Right kidney (tissue), 9 donors: ENCODE measurements at places on chromosomes 16 and 17.

DNA sequence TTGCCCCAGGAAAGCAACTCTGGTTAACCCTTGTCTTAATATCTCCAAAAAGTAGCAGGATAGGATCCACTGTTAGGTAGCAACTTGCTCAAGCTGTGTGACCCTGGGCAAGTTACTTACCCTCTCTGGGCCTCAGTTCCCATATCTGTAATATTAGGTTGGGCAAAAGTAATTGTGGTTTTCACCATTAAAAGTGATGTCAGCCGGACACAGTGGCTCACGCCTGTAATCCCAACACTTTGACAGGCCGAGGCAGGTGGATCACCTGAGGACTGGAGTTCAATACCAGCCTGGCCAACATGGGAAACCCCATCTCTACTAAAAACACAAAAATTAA is 179.3 kb downstream of the FOXL1 start:
- DNase-seq, result no peak

DNA sequence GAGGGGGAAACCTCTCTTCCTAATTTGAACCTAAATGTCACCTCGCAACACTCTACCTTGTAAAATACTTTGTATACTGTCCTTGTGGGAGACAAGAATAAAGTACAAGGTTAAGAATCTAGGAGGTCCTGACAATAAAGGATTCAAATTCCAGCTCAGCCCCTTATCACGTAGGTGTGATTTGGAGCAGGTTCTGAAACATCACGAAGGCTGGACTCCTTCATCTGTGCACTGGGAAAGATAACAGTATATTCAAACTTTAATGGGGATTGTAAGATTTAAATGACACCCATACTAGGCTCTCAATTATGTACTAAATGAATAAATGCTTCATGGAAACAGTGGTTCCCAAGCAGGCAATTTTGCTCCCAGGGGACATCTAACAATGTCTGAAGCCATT is 2.1 kb downstream of the TXNDC11 start:
- DNase-seq, result no peak

GRCh38 chr17:81841866-81842265 is 7.0 kb upstream of the PPP1R27 start:
- DNase-seq, result no peak

DNA sequence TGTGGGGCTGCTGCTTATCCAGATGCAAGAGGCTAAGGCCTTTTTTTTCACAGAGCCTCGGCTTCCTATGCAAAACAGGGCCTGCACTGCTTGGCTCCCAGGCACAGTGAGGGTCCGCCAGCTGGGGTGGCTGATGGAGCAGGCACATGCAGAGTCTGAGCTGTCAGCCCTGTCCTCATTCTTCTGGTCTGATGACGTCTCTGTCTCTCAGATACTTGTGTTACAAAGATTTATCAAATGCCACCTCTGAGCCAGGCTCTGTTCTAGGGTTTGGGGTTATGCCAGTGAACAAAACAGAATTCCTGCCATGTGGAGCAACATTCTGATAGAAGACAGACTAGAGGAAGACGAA is 4.8 kb downstream of the RNF40 start:
- DNase-seq, result no peak

GRCh38 chr16:55510185-55510805 is 1.4 kb downstream of the LPCAT2 start:
- no peak for DNase-seq

DNA sequence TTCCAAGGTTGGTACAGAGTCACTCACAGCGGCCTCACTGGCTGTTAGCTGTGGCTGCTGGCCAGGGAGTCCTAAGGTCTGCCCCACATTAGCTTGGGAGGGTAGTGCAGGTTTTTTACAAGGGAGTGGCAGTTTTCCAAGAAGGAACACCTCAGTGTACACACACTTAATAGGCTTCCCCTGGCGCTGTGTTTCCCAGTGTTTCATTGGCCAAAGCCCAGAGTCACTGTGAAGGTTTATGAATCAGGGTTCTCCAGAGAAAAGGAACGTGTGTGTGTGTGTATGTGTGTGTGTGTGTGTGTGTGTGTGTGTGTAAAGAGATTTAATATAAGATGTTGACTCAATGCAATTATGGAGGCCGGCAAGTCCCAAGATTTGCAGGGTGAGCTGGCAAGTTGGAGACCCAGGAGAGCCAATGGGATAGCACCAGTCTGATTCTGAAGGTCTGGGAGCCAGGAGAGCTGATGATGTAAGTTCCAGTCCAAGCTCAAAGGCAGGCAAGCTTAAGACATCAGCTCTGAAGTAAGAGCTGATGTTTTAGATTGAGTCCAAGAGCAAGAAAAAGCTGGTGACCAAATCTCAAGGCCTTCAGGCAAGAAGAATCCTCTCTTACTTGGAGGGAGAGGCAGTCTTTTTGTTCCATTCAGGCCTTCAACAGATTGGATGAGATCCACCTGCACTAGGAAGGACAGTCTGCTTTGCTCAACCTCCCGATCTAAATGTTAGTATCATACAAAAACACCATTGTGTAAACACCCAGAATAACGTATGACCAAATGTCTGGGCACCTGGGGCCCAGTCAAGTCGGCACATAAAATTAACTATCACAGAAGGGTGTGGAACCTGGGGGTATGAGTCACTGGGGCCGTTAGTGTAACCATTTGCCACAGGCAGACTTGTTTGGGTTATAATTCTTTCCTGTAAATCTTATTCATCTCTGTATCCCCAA is 206.8 kb downstream of the PRKCA start:
- no peak for DNase-seq

DNA sequence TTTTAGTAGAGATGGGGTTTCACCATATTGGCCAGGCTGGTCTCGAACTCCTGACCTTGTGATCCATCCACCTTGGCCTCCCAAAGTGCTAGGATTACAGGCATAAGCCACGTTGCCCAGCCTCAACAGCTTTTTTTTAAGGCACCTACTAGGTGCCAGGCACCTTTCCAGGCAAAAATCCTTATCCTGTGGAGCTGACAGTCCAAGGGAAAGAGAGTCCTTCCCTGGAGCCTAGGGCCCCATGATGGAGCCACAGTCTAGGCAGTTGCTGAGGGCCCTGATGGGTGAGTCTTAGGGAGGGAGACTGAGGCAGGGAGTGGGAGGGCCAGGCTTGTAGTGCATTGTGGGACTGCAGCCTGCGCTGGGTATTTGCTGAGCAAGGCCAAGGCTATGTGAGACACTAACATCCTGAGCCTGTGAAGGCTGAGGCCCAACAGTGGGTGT is 79.6 kb upstream of the TOB1 start:
- no peak for DNase-seq
